Breast epithelium (tissue), 4 donors: ENCODE measurements at places on chromosomes 12 and 14.

DNA sequence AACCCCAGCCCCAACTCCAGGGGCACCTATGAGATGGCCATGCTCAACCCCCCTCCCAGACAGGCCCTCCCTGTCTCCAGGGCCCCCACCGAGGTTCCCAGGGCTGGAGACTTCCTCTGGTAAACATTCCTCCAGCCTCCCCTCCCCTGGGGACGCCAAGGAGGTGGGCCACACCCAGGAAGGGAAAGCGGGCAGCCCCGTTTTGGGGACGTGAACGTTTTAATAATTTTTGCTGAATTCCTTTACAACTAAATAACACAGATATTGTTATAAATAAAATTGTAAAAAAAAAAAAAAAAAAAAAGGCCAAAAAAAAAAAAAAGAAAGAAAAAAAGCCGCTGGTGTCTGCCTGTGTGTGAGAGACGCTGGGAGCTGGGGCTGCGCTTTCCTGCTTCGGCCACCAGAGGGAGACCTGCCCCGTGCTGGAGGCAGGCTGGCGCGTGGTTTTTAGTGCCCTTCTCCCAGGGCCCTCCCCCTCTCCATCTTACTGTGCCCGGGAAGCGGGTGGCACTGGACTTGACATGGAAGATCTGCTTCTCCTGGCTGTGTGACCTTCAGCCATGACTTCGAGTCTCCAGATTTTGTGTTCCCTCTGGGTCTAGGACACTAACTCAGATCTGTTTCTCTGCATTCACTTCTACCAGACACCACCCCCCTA is 3.4 kb upstream of the NXPH4 start:
- H3K27ac ChIP-seq = peak overlapping the region; percentile 7
- H3K4me1 ChIP-seq = peaks cover 8% of the 10 kb centered on the region
- no peak overlapping the region for H3K4me3 ChIP-seq
- H3K36me3 ChIP-seq = no peaks in the 10 kb centered on the region
- peak; percentile 89 for DNase-seq

- H3K4me3 ChIP-seq = no peak within 1 kb of the TSS
- H3K27ac ChIP-seq = no peak within 1 kb of the TSS
- no peaks in the 10 kb centered on the region for H3K36me3 ChIP-seq
- H3K4me1 ChIP-seq = no peaks in the 10 kb centered on the region
These were observed at the start of gene FGF6 for GRCh38 chr12:4445156-4446101. TSS of gene FGF6 (minus strand) at chr12:4445815. CDS start at chr12:4445570, 245 bp downstream.

DNA sequence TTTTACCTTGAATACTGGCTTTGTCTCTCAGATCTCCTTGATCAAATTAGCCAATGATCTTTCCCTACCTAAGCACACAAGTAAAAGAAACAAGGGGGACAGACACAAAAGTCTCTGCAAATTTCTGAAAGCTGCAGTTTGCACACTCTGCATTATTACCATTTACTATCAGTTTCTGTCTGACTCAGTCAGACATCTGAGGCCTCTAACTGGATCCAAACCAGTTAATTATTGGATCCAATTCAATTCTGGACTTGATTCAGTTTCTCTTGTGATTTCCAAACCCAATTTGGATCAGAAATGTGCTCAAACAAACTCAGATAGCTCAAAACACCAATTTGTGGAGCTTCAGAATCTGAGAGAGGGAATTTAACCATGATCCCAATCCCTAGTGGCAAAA is 16.6 kb downstream of the SSTR1 start:
- H3K36me3 ChIP-seq = no peaks in the 10 kb centered on the region
- no peaks in the 10 kb centered on the region for H3K4me1 ChIP-seq
- no peaks in the 10 kb centered on the region for H3K27me3 ChIP-seq
- no peak for DNase-seq

DNA sequence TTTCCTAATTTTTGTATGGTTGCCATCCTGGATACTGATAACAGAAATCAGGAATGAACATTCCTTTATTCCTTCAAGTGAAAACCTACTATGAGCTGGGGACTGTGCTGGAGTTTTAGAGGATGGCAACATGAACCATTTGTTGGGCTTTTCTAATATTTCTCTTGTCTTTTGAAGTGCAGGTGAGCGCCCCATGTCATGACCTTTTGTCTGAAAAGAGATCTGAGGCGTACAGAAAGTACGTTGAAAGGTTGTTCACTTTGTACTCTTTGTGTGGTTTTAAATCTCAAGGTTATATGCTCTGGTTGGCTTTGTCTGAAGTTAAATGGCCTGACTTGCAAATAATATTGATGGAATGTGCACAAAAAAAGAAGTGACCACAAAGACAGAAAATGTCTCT is 79.0 kb downstream of the GAS2L3 start:
- H3K4me1 ChIP-seq = no peaks in the 10 kb centered on the region
- no peaks in the 10 kb centered on the region for H3K27me3 ChIP-seq
- DNase-seq = no peak
- no peak overlapping the region for H3K4me3 ChIP-seq
- H3K36me3 ChIP-seq = no peaks in the 10 kb centered on the region
- no peak overlapping the region for H3K27ac ChIP-seq

DNA sequence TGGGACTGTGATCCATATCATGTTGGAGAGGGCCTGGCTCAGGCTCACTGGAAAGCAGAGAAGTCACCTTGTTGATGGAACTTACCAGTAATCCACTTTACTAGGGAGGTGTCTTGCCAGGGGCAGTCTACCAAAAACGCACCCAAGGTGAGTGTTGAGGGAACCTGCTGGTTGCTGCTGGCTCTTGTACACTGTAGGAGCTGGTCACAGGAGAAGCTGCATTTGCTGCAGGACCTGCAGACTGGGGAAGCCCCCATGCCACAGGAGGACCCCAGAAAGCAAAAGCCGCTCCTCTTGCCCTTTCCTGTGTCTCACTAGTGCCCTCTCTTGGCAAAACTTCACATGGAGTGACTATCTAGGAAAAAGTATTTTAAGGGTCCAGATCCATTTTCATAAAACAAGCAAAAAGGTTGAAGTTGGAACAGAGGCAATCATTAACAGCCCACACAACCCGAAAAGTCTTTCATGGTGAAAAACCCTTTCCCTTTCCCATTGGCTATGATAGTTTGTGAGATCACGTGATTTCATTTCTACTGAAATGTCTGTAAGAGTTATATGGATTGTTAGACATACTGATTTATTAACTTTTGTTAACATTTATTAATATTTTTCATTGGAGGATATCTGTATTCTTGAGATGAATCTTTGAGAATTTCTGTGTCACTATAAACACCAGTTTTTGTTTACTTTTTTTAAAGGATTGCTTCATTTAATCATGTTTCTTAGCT is 59.2 kb downstream of the RASSF8 start:
- no peaks in the 10 kb centered on the region for H3K36me3 ChIP-seq
- no peak overlapping the region for H3K27ac ChIP-seq
- H3K4me3 ChIP-seq = no peak overlapping the region

DNA sequence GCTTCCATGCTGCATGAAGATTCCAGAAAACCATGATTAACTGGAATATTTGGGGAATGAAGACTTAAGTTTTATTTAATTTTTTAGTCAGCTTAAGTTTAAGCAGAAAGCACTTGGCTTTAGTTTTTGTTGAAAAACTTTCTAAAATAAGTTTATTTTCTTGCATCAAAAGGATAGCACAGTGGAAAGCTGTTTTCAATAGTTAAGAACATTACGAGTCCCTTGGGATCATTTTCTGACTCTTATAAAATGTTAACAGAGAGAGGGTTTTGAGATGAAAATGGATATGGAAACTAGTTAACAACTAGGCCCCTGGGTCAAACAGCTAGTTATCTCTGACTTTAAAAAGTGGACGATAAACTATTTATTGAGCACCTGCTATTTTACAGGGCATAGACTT is 181.9 kb upstream of the SLC38A2 start:
- no peaks in the 10 kb centered on the region for H3K27me3 ChIP-seq
- no peaks in the 10 kb centered on the region for H3K4me1 ChIP-seq
- H3K36me3 ChIP-seq = no peaks in the 10 kb centered on the region
- peak overlapping the region; percentile 54 for H3K27ac ChIP-seq
- DNase-seq = no peak

GRCh38 chr12:121456551-121456950 is 56.6 kb downstream of the RNF34 start:
- no peak overlapping the region for H3K27ac ChIP-seq
- no peaks in the 10 kb centered on the region for H3K4me1 ChIP-seq
- no peaks in the 10 kb centered on the region for H3K27me3 ChIP-seq

DNA sequence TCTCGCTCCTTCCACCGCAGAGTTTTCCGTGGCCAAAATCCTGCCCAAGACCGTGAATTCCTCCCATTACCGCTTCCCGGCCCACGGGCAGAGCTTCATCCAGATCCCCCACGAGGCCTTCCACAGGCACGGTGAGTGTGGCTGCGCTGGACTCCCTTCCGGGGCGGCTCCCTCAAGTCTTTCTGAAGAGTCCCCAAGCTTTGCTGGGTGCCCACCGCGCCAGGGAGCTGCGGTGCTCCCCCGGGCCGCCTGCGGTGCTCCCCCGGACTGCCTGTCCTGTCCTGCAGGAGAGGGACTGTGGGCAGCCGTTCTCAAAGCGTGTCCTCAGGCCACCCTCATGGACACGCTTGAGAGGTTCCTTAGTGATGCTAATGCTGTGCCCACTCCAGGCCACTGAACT is 50.5 kb downstream of the ADGRD1 start:
- no peaks in the 10 kb centered on the region for H3K4me1 ChIP-seq
- no peak overlapping the region for H3K4me3 ChIP-seq
- no peak for DNase-seq
- H3K27me3 ChIP-seq = no peaks in the 10 kb centered on the region
- no peaks in the 10 kb centered on the region for H3K36me3 ChIP-seq

DNA sequence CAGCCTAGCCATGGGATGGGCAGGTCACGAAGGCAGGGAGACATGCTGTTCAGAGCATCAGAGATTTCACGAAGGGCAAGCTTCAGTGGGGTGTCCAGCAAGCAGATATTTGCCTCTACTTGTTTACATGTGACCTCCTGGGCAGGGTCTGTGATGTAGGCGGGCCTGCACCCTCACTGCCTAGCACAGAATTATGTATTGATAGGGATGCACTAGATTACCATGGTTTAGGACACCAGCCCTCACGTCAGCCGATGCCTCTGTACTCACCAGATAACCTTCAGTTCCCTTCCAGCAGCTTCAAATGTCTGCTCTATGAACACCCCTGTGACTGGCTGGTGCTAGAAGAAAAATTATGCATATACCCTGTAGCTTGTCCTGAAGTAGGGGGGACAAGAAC is 5.1 kb upstream of the EIF5 start:
- no peaks in the 10 kb centered on the region for H3K4me1 ChIP-seq
- H3K4me3 ChIP-seq = no peak overlapping the region
- DNase-seq = no peak
- H3K27me3 ChIP-seq = no peaks in the 10 kb centered on the region
- H3K27ac ChIP-seq = no peak overlapping the region

- H3K27ac ChIP-seq = no peak overlapping the region
- no peaks in the 10 kb centered on the region for H3K27me3 ChIP-seq
- no peaks in the 10 kb centered on the region for H3K36me3 ChIP-seq
- no peak overlapping the region for H3K4me3 ChIP-seq
- no peak for DNase-seq
- H3K4me1 ChIP-seq = no peaks in the 10 kb centered on the region
These were observed 37.4 kb downstream of the SPTLC2 start for GRCh38 chr14:77579065-77579464.

DNA sequence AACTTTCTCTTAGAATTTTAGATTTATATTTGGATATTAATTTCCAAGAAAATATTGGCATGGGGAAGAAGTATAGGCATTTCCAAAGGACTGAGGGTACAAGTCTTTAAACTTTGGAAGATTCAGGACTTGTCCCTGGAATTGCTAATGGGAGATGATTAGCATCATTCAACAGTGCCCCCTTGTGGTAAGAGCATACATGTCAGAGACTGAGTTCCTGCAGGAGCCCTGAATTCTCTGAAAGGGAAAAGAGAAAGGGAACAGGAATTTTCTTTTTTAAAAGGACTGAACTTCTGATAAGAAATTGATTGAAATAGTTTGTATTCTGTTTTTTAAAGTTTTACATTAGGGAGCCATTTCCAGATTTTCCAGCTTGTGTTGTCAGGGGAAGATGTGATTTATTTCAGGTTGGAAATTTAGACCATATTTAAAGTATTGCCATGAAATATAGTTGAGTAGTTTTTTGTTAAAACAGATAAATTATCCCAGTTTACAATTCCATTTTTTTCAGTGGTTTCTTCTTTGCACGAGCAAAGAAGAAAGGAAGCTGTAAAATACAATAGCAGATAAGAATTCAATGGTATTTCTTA is 44.0 kb upstream of the REP15 start:
- no peaks in the 10 kb centered on the region for H3K27me3 ChIP-seq
- H3K27ac ChIP-seq = no peak overlapping the region

DNA sequence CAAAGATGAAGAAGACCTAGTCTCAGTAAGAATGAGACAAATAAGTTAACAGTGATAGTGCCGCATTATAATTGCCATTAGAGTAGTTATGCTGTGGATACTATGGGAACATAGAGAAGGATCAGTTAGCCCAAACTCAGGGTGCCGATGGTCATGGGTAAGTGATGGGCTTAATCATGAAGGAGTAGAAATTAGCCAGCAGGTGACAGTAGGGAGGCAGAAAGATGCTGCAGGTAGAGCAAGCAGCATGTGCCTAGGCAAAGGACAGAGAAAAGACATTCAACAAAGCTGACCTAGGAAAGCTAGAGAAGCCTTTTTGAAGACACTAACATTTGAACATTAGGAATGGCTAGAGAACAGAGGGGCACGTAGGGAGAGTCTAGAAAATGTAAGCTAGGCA is 30.6 kb upstream of the PTPRQ start:
- H3K4me1 ChIP-seq = no peaks in the 10 kb centered on the region
- no peak overlapping the region for H3K4me3 ChIP-seq
- no peaks in the 10 kb centered on the region for H3K27me3 ChIP-seq
- no peak overlapping the region for H3K27ac ChIP-seq

DNA sequence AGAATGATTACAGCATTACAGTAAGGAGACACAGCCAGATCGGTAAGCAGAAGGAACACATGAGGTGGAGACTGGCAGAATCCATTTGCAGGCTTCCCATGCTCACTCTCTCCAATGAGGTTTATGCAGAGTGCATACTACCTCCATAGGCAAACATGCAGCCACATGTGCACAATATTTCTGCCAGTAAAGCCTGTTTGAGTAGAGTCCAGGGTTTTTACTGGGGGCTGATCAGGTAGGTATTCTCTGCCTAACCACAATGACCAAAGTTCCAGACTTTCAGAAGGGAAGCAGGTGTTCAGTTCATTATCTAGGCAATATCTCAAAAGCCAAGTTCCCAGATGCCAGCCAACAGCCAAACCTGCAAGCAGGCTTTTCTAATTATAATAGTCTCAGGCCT is 31.1 kb downstream of the INTS13 start:
- no peak overlapping the region for H3K4me3 ChIP-seq
- peaks cover 7% of the 10 kb centered on the region for H3K36me3 ChIP-seq
- no peaks in the 10 kb centered on the region for H3K4me1 ChIP-seq
- no peaks in the 10 kb centered on the region for H3K27me3 ChIP-seq
